ENCODE measurements at places on chromosomes 3 and 15.

DNA sequence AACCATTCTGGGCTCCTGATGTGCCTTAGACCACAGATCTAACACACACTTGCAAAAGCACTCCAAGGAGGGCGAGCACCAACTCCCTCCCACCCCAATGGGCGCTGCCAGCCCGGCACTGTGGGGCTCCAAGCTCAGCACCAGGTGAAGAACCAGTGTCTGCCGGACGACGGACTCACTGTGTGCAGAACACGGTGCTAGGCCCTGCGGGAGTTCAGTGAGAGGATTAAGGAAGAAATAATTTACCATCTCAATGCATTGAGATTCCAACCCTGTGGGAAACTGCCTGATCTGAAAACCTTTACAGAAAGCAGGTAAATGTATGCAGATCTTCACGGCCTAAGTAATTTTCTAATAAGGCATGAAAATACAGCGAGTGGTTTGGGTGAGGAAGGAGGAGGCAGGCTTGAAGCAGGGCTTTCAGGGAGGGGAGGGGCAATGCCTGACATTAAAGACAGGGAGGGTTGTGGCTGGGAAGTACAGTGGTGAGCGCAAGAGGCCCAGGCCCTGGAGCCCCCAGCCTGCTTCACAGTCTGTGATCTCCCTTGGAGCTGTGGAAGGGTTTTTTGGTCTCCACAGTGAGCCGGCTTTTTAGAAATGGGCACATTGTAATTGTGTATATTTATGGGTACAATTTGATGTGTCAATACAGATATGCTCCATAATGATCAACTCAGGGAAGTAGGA lies 35.6 kb upstream of the CHRNB4 start:
- no peak for DNase-seq

- DNase-seq: no peak
Observed at GRCh38 chr3:142912402-142913172, 23.7 kb upstream of the PCOLCE2 start.

GRCh38 chr3:160009525-160009924 lies 20.9 kb downstream of the IL12A start:
- DNase-seq: peak; percentile 39

GRCh38 chr15:46344915-46345314 lies 710.1 kb downstream of the SQOR start:
- no peak for DNase-seq

- DNase-seq: no peak
Observed at GRCh38 chr15:31034152-31034551, 42.7 kb upstream of the MTMR10 start.

GRCh38 chr3:23726811-23727548 lies 78.8 kb upstream of the UBE2E1 start:
- DNase-seq: peak; percentile 79

DNA sequence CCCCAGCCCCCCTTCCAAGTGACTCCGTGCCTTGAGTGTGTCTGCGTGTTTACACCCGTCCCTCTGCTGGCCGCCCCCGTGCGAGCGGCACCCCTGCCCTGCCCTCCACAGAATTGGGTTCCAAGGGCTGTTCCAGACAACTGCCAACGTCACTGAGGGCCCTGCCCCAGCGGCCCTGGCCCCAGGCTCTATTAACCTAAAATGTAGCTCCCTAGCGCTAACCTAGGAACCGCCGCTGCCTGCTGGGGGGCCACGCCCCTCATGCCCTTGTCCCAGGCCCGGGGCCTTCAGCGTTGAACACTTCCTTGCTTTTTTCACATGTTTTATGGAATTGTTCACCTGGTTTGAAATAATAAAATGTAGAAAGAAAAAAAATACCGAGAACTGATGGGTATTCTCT lies 10.0 kb upstream of the SEMA3B start:
- DNase-seq: no peak

DNA sequence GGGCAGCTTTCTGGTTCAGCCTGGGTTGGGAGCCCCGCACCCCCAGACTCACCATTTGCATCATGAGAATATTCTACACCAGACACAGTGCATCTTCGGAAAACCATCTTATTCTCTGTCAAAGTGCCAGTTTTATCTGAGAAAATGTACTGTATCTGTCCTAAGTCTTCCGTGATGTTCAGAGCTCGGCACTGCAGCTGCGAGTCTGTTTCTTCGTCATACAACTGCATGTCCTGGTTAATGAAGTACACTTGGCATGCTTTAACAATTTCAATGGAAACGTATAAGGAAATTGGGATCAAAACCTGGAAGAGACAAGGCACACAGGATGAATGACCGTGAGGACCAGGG lies 141.5 kb downstream of the ATP10A start:
- no peak for DNase-seq

GRCh38 chr3:187024536-187025226 lies 94.4 kb downstream of the ST6GAL1 start:
- DNase-seq: no peak

- DNase-seq: no peak
Observed at GRCh38 chr3:189720736-189721417, 89.7 kb downstream of the TP63 start.

GRCh38 chr15:87959080-87959479 lies 297.5 kb downstream of the NTRK3 start:
- DNase-seq: no peak

GRCh38 chr15:85489773-85490493 lies 109.5 kb downstream of the AKAP13 start:
- DNase-seq: no peak

GRCh38 chr15:77620297-77620696 lies 12.4 kb downstream of the LINGO1 start:
- no peak for DNase-seq

- DNase-seq: no peak
Observed at GRCh38 chr3:111954228-111954990, 24.4 kb upstream of the ABHD10 start.

GRCh38 chr3:187013159-187013716 lies 82.9 kb downstream of the ST6GAL1 start:
- DNase-seq: no peak

DNA sequence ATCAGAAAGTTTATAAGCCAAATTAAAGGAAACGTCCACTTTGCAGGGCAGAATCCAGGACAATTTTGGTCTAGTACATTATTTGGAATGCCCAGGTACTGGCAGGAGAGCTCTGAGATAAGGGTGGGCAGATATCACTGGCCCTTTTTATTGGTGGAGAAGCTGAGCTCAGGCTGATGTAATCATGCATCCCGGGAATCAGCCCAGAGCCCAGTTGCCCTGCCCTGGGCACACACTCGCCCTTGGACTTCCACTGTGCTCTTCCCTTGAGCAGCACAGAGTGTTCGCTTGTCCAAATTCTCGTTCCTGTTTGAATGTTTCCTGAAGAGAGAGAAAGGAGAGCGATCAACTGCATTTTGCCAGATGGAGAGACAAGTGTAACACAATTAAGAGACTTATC lies 3.7 kb downstream of the AQP9 start:
- no peak for DNase-seq

GRCh38 chr3:26193558-26193957 lies 403.7 kb downstream of the OXSM start:
- no peak for DNase-seq

GRCh38 chr3:30496066-30496966 lies 110.1 kb upstream of the TGFBR2 start:
- no peak for DNase-seq

DNA sequence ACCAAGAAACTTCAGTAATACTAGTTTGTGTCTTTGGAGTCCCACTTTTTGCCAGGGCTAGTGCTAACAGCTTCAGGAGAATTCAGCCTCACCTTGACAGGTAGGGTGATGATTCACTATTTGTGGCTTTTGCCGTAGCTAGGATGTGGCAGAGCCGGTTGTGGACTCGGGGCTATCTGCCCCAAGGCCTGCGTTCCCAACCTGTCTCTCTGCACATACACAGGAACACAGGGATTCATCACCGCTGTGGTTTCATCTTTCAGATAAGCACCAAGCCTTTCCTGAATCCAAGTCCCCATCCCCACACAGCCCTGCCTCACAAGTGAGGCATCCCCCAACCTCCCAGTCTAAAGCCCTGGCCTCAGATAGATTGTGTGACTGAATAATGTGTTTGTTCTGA lies 45.2 kb upstream of the POLG start:
- DNase-seq: no peak

- no peak for DNase-seq
Observed at GRCh38 chr3:58635371-58636285, 30.9 kb downstream of the FAM3D start.

DNA sequence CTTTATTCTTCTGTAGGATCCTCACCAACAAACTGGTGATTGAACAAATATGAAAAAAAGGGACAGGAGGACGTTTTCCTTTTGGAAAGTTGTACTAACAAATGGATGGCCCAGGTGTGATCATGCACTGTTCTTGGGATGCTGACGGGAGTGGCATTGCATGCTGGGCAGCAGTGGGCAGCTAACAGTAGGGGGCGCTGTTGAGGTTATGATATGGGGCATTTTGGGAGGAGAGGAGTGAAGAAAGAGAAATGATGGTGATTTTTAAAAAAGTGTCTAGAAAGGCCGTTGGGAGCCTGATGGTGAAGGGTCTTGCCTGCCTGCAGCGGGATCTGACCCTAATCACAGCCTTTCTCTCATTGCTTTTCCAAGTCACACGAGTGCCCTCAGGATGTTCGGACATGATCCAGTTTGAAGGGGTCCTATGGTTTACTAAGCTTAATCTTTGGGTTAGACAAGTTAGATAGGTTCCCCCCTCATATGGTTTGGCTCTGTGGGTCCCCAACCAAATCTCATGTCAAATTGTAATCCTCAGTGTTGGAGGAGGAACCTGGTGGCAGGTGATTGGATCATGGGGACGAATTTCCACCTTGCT lies 46.2 kb upstream of the PRTG start:
- peak; percentile 64 for DNase-seq

DNA sequence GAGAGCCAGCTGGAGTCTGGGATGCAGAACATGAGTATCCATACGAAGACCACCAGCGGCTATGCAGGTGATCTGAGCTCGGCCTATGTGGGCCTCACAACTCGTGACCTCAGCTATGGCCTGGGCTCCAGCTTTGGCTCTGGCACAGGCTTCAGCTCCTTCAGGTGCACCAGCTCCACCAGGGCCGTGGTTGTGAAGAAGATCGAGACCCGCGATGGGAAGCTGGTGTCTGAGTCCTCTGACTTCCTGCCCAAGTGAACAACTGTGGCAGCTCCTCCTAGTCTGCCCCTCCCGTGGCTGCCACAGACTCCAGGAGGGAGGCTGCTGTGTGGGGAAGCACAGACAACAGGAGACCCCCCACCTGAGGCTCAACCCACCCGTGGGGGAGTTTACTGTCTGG lies 3.6 kb upstream of the KPNA4 start:
- DNase-seq: no peak

- no peak for DNase-seq
Observed at GRCh38 chr15:52246686-52247431, 48.7 kb downstream of the MYO5C start.

GRCh38 chr3:72441284-72441994 lies 406.8 kb downstream of the SHQ1 start:
- DNase-seq: no peak

- no peak for DNase-seq
Observed at GRCh38 chr3:175893566-175893965, 1034.4 kb downstream of the NAALADL2 start.

DNA sequence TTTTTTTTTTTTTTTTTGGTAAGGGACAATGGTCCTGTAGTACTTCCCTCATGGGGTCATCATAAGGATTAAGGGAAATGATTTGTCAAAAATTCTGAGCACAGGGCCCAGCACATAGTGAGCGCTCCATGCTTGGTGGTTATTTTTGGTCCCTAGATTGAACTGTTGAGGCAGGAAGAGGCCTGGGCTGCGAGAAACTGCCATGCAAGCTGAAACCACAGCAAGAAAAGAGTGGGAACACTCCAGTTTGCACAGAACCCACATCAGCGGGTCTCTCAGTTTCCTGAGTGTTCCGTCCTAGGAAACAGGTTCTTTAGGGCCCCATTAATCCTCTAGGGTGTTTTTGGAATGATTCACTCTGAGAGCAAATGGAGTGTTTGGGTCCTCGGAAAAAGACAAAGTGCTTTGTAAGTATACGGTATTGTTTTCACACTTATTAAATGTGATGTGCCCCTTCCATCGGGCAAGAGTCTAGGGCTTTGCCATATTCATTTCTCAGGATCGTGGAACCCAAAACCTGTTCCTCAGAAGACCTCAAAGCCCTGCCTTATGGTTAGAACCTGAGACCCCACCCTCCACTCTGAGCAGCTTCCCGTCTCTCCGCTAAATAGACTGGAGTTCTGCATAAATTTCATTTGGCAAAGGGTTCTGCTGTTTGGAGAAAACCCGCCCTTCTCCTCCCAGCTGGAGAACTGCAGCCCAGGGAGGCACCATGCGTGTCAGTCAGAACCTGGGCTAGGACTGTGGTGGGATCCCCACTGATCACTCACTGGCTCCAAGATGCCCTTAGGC lies 60.4 kb downstream of the SPSB4 start:
- no peak for DNase-seq

- DNase-seq: no peak
Observed at GRCh38 chr3:185582871-185583270, 3.2 kb upstream of the SENP2 start.

DNA sequence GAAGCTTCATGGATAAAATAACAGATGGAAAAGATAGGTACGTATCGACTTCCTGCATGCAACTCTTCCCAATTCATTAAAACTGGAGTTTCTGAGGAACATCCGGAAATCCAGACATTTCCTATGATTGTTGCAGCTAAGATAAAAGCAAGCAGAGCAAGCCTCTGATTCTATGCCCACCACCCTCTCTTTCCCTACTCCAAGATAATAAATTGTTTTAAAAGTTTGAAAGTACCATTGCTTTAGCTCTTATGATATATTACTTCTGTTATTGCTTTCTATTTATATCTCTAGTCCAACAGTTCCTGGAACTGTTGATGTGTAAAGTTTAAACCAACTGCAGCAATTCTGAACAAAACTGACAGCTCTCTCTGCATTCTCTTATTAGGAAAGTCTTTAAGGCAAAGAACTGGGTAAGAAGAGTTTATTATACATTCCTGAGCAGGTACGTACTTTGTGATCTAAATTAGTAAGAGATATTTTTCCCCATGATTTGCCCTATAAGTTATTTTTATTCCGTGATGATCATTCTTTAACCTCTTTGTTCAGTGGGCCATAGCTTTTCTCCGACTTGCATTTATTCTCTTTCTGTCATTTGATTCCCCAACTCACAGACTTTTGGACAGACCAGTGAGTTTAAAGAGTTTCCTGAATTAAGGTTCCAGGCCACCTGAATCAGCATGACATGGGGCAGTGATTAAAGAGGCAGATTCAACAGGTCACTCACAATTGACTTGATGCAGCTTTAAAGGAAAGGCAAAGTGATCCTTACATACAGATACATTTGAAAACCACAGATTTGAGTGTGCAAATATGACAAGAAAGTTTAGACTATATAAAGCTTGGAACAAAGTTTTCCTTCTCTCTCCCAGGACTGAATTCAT lies 94.2 kb upstream of the THRB start:
- no peak for DNase-seq

DNA sequence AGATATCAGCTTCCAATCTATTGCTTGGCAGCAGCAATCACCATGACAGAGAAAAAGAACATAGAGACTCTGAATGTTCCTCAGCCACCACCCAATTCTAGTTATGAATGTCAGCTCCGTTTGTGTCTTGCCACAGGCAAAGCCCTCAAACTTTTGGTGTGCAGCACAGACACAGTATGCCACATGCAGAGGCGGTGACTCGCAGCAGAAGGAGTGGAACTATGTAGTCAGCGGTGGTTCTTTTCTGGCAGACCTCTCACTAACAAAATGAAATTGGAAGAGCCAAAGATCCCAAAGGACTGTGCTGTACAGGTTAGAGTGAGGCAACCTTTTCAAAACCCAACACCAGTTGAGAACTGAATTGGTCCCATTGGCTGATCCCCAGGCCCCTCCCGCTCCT lies 220.9 kb downstream of the SLC9A9 start:
- DNase-seq: peak; percentile 57

- DNase-seq: no peak
Observed at GRCh38 chr15:66491846-66492245, 5.7 kb downstream of the SNAPC5 start.

GRCh38 chr15:37109168-37109871 lies 9.0 kb upstream of the MEIS2 start:
- no peak for DNase-seq

All from activated CD4-positive, alpha-beta T cell treated with anti-CD3 and anti-CD28 coated beads, Interleukin-2, amount 50 U/mL, for 16 hours (primary cell).